Tongue (tissue), 3 donors: ENCODE measurements at places on chromosomes 1 and 21. TPM values are rescaled to one million over a fixed set of nuclear protein-coding genes. Genes with fewer than 3 reads are reported as not detected.

DNA sequence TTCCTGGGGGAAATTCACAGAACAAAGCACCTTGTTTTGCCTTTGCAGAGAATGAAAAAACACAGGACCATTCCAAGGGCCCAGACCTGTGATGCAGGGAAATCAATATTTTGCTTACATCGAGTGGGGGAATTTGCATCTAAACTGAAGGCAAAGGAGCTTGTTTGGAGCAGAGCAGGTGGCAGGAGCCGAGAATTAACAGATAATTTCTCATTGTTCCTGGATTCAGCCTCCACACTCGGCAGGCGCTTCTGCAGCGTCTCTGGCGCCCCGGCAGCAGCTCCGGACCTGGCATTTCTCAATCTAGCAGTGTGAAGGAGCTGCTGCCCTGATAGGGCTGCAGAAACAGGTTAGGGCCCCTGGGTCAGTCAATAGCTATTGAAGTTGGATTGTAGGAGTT, 2.0 kb upstream of the SYT6 start:
- no peak for DNase-seq

DNA sequence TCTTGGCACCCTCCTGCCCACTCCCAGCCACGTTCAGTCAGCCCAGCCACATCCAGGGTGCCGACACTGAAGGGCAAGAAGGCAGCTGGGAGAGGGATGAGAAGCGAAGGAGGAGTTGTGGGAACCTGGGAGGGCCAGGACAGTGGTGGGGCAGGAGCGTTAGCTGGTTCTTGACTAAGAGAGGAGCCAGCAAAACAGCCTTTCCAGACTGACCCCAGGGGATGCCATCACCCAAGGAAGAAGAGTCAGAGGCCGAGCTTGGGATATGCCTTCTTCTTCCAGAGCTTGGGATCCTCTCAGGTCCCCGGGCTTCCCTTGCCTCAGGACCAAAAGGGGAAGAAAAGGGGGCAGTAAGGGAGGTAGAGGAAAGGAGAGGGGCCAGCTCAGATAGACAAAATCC, 7.2 kb downstream of the INKA2 start:
- DNase-seq = no peak

DNA sequence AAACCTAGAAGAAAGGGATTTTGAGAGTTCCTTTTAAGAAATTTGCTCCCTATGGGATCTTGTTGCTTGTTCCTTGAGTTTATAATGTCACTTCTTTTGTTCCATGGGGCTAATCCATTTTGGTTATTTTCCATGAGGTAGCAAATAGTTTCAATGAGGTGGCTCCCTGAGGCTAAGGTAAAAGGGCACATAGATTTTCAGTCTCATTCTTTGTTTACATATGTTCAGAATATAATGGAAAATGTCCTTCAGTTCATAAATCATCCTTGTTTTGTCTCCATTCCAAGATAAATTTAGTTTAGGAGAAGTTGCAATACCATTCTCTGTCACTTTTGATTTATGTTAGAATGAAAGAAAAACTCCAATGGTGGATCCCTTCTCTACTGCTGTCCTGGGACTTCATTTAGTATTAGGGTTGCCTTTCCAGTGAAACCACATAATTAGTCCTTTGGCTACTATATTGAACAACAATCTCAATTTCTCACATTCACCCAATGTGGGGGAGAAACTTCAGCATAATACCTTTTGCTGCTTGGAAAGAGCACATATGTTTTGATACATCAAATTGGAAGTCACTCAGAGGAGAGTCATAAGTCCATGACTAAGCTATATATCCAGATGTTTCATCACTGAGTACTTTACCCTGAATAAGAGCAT, 80.9 kb upstream of the ADAMTS5 start:
- DNase-seq = peak; percentile 18

GRCh38 chr1:200684015-200684414, 14.3 kb upstream of the DDX59 start:
- no peak for DNase-seq

- DNase-seq = no peak
Measured at GRCh38 chr1:1171161-1171545, 2.5 kb upstream of the TTLL10 start.

DNA sequence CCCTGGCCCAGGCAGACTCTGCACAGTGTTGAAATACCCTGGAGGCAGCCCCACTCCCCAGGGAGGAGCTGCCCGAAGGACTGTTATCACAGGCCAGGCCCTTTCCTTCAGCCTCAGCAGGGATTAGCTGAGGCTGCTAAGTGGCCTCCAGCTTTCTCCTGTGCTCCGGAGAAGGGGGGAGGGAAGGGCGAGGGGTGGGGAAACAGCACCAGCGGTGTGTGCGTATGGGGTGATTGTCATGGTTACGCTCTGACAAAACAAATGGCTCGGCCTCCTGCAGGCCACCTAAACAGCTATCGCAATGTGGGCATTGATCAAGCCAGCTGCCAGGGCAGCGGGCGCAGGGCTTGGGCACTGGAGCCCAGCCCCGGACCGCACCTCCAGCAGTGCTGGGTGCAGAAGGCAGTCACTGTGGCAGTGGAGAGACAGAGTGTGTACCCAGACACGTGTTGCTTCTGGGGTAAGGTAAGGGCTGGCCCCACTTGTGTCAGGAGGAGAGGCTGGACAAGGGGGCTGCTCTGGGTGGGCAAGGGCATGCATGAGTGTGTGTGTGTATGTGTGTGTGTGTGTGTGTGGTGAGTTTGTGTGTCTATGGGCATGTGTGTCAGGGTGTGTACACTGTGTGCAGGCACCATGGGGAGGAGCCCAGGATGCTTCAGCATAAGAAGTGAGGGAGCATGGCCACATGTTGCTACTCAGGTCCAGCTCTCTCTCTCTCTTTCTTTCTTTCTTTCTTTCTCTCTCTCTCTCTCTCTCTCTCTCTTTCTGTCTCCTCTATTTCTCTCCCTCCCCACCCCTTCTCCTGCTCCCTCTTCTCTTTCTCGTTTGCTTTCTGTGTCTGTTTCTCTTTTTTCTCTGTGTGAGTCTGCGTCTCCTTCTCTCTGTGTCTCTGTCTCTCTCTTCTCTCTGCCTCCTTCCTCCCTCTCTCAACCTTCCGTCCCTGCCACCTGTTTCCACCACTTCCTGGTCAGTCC, at the start of gene VWA5B1:
VWA5B1 (plus strand) TSS at position 252 of the 974 bp plus-strand sequence. CDS start 19,727 bp downstream, outside the sequence.
- peak; percentile 52 for DNase-seq

- DNase-seq = no peak
Measured at GRCh38 chr1:223521150-223521549, 127.9 kb downstream of the CCDC185 start.

DNA sequence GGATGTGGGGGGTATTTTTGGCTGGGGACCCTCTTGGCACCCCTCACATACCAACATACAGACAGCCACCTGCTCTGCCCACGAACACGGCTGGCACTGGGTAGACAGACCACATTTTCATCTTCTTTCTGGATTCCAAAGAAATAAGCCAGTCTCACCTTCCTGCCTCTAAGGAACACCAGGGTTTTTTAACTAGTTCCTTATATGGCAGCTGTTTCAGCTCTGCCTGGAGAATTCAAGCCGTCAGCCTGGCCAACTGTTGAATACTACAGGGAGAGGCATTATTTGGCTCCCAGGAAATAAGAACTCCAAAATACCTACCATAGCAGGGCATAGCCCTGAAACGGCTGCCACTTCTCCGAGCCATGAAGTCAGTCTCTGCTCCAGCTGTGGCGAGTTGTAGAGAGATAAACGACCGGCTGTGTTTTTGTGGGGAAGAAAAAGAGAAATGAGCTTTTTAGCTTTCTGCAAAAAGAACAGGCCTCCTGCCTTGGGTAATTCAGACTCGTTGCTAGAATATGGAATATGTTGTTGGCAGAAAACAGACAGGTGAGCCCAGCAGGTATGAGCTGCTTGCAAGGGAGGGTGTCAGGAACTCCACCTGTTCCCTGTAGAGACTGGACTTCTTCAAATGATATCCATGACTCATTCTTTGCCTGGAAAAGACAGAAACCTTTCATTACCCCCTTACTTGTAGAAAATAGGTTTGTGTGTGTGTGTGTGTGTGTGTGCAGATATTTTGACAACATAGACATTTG, 51.8 kb downstream of the MT1HL1 start:
- peak; percentile 48 for DNase-seq

DNA sequence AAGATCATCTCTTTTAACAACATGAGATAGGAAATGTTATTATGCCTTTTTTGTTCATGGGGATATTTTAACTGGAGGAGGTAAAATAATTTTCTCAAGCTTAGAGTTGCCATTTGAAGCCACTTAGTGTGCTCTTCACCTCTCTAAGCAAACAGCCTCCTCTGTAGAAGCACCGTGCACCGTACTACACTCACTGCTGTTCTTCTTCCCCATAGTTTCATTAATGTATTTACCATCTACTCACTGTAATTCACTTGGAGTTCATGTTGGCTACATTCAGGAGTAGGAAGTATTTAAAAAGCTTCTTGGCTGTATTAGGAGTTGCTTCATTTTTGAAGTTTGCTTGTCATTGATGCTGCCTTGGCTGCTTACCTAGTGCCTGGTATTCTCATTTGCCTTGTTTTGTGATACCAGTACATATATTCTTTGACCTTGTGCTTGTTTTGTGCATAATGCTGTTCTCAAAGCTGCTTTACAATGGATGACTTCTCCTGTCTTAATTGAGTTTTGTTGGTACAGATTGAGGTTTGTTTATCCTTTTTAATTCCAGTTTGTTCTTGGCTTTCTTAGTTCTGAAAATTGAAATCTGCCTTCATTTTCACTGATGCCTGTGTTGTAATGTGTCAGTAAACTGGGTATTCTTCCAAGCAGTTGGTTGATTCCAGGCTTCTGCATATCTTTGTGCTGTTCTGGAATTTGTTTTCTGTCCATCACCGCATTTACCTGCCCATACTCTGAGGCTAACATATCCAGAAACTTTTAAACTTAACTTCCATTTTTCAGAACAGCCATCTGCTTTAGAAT, 240.4 kb downstream of the HMCN1 start:
- peak; percentile 31 for DNase-seq

DNAH14 gene
- 20.2 TPM for total RNA-seq

LCE2A gene
- not detected for total RNA-seq

MYOC gene
- total RNA-seq = 0.92 TPM

OR2T33 gene
- not detected for total RNA-seq
